ENCODE measurements at places on chromosomes 5 and 9. TPM values are rescaled to one million over a fixed set of nuclear protein-coding genes. Genes with fewer than 3 reads are reported as not detected.

Gene MELK
- total RNA-seq = 0.38 TPM

Gene BAAT
- total RNA-seq = 13.9 TPM

Gene MEIKIN
- total RNA-seq = 1.2 TPM

Gene OBP2B
- total RNA-seq = not detected

Gene TAS2R1
- not detected for total RNA-seq

Gene DIRAS2
- 0.60 TPM for total RNA-seq

Gene EPB41L4B
- total RNA-seq = 122 TPM

DNA sequence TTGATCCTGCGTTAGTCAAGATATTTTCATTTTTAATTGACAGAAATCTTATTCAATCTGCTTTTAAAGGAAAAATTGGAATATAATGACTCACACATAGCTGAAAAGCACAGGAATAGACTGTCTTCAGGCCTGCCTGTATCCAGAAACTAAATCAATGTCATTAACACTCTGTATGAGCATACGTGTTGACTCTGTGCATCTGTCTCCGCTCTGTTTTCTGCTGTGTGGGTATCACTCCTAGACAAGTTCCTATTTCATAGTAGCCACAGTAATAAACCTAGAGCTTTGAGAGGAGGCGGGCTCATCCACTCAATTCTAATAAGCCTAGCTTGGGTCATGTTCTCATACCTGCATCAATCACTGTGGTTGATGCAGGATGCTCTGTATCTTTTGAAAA lies 267.6 kb downstream of the KCTD16 start:
- no peaks in the 10 kb centered on the region for H3K27me3 ChIP-seq
- H3K27ac ChIP-seq = no peak overlapping the region
- no peak for DNase-seq
- H3K36me3 ChIP-seq = no peaks in the 10 kb centered on the region
- peaks cover 4% of the 10 kb centered on the region for H3K4me1 ChIP-seq
- H3K4me3 ChIP-seq = no peak overlapping the region

DNA sequence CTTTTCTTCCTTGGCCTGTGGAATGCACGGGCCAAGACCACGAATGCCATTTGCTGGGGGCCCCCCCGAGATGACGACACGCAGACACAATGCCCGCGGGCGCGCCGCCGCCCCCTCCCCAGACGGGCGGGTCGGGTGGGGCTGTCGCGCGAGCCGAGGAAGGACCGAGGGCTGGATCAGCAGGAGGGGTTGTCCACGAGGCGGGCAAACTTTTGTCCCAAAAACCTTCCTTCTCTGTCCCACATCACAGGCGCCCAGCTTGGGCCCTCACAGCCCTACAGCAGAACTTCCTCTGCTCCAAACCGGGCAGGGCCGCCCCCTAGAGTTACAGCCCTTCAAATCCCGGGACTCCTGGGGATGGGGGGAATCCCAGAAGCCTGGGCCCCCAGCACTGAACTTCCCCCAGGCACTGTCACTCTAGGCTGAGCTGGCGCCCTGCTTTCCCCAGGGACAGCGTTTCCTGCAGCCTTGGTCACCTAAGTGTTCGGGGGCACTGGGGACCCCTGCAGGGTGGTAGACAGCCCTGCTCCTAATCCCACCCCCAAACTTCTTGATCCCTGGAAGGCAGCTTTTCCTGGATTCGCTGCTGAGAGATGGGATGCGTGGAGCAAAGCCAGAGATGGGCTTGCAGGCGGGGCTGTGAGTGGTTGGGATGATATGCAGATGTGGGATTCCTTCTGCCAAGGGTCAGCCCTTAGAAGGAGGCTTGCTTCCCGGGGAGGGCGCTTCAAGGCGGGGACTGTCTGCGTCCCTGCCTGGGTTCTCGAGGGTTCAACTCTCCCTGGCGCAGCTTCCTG lies 980 bp downstream of the COL5A1 start:
- no peak overlapping the region for H3K27ac ChIP-seq
- no peaks in the 10 kb centered on the region for H3K36me3 ChIP-seq
- H3K4me3 ChIP-seq = no peak overlapping the region
- no peaks in the 10 kb centered on the region for H3K4me1 ChIP-seq
- DNase-seq = no peak
- no peaks in the 10 kb centered on the region for H3K27me3 ChIP-seq

GRCh38 chr5:133957591-133957990 lies 10.8 kb downstream of the C5orf15 start:
- no peak overlapping the region for H3K4me3 ChIP-seq
- DNase-seq = no peak
- no peaks in the 10 kb centered on the region for H3K27me3 ChIP-seq

GRCh38 chr5:30390095-30390494 lies 803.4 kb upstream of the CDH6 start:
- H3K27me3 ChIP-seq = peaks cover 4% of the 10 kb centered on the region
- no peak for DNase-seq
- H3K4me1 ChIP-seq = no peaks in the 10 kb centered on the region
- no peak overlapping the region for H3K4me3 ChIP-seq

- no peak for DNase-seq
- H3K27me3 ChIP-seq = no peaks in the 10 kb centered on the region
- no peak overlapping the region for H3K27ac ChIP-seq
- H3K4me3 ChIP-seq = no peak overlapping the region
These were observed 33.4 kb upstream of the CSNK1G3 start for GRCh38 chr5:123478546-123478945.

All from pancreas (tissue), 10 donors.